NCI-H524 (cell line): ENCODE measurements at places on chromosomes 7 and 10.

GRCh38 chr7:91945476-91945875 is 4.8 kb downstream of the AKAP9 start:
- no peak for DNase-seq

GRCh38 chr7:114084472-114085312 is 165.9 kb upstream of the PPP1R3A start:
- no peak for DNase-seq

DNA sequence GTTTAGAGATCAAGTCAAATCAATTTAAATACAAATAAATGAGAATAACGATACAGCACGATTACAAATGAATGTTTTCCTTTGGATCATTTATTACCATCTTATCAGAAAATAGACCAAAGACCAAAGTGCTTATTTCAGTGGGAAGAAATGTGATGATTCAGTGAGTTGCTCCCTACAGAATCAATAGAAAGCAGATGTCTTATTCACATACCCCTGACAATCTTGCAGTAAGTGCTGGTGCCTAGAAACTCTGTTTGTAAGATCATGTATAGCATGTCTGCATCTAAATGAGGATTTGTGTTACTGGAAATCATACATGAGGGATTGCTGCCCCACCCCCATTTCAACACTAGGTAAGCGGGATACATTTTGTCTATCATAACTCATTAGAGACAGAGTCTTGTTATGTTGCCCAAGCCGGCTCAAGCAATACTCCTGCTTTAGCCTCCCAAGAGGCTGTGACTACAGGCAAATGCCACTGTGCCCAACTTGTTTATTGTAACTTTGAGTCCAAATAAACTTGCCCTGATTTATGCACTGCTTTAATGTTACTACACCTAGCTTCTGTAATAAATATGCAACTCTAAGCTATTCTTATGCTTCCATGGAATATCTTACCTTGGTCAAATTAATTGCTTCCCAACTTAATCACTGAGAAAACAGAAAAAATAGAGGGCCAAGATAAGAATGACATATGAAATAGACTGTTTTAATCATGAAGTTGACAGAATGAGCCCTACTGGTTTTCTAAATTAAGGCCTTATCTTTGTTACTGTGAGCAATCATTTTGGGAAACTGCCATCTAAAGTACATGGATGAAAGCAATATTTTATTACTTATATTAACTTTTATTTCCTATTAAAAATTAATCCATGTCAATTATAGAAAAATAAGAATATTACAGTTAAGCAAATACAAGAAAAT is 82.5 kb downstream of the AHR start:
- DNase-seq, result no peak

- no peak for DNase-seq
These were observed 31.8 kb downstream of the CHST3 start for GRCh38 chr10:71995887-71996575.

- DNase-seq, result no peak
These were observed 315.0 kb downstream of the CACNA2D1 start for GRCh38 chr7:82128546-82128945.

- DNase-seq, result no peak
These were observed 867.9 kb downstream of the NRG3 start for GRCh38 chr10:82742898-82743297.

DNA sequence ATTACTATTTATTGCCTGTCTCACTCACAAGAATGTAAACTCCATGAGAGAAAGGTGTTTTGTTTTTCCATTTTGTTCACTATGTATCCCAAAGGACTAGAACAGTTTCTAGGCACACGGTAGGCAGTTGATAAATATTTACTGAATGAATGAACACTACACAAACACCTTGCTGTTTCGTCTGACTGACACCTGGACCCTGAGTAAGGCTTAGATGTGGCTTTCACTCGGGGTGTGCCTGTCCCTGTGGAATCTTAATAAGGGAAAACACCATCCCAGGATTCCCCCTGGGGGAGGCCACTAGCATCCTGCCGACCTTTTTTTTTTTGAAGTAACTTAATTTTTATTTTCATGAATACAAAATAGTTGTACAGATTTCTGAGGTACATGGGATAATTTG is 66.6 kb upstream of the STEAP1B start:
- no peak for DNase-seq

DNA sequence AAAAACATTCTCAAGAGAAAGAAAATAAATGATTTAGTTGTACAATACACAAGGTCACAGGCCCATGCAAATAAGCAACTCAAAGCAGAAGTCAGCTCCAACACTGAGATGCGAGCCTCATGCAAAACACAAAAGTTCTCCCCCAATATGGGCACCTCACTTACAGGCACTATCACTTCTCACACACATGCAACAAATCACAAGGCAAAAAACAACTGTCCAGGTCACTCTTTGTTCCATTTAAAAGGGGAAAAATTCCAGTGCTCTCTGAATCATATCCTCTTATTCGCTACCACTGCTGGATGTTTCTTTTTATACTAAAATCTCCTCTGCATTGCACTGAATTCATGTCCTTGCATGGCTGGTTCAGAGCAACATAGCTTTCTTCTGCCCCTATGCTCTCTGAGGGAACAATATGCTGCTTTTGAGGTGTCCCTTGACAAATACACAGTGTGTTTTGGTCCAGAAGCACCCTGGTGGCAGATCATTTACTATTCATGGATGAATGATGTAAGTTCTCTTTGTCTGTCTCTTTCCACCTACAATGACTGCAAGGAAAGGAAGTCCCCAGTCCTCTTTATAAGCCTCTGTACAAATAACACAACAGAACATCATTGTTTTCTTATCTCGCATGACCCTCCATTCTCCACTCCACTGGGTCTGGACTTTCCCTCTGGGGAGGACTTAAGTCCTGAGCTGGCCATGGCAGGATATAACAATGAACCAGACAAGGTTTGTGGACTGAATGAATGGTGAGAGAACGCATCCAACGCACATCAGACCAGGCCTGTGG is 85.4 kb upstream of the GSDME start:
- DNase-seq, result no peak

- DNase-seq, result no peak
These were observed 118.8 kb upstream of the MYO3A start for GRCh38 chr10:25815236-25815635.

- no peak for DNase-seq
These were observed 20.0 kb downstream of the RBM17 start for GRCh38 chr10:6108631-6109443.

- DNase-seq, result no peak
These were observed 38.0 kb downstream of the INPP5A start for GRCh38 chr10:132575320-132576201.

GRCh38 chr7:151631953-151632749 is 112.5 kb upstream of the RHEB start:
- DNase-seq, result peak; percentile 71

GRCh38 chr10:117419921-117420320 is 44.7 kb upstream of the PDZD8 start:
- no peak for DNase-seq

- no peak for DNase-seq
These were observed 21.5 kb upstream of the IKZF1 start for GRCh38 chr7:50282813-50283605.

DNA sequence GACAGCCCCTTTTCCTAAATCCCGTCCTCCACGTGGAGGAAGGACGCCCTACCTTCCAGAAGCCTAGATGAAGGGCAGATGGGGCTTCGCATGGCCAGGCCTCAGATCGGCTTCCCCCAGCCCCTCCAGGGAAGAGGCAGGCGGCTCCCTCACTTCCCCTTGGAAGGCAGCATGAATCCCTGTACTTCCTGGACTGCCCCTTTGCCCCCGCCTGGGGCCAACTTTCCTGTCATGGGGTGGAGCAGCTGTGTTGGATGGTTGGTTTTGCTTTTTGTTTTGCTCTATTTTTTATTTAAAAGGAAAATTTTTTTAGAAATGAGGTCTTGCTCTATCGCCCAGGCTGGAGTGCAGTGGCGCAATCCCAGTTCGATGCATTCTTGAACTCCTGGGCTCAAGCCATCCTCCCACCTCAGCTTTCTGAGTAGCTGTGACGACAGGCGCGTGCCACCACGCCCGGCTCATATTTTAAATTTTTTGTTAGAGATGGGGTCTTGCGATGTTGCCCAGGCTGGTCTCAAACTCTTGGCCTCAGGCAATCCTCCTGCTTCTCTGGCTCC is 27.2 kb downstream of the GTF2IRD1 start:
- DNase-seq, result peak; percentile 59

DNA sequence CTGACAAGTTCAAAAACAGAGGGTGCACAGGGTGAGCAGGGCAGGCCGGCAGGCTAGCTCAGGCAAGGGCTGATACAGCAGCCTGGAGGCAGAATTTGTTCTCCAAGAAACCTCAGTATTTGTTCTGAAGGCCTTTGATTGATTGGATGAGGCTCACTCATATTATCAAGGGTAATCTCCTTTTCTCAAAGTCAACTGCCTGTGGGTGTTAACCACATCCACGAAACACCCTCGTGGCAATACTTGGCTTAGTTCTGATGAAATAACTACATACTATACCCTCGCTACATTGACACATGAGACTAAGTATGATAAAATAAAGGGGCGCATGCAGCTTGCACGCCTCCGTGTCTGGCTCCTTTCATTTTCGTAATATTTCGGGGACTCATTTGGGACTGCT is 4.4 kb upstream of the PPP2R2D start:
- DNase-seq, result no peak

DNA sequence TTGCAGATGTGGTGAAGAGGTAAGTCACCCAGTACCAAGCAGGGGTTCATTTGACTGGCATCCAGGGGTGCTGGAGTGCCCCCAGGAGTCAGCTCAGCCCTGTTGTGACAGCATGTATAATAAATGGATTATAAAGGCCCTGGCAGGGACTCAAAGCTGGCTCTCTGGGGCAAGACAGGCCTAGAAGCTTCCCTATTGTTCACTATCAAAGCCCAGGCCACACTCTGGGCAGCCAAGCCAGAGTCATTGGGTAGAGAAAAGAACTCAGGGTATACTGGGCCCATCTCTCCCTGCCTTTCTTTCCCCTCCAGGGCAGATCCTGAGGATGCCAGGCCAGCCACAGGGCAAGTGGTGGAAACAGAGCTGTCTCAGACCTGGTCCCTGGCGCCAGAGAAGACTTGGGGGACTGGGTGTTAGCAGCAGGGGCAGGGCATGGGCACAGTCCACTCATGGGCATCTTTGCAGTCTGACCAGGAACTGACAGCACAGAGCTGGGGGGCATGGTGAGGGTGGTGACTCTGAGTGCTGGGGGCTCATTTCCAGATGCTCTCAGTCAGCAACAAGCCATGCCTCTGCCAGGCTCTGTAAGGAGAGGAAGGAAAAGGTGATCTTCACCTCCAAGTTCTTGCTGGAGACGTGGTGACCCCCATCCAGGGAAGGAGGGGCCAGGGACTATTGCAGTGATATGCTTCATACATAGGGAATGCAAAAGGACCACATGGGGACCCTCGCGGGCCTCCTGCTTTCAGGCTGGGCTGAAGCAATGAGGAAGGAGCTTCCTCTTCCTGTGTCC is 11.7 kb downstream of the RBP3 start:
- DNase-seq, result no peak
